ENCODE measurements at places on chromosomes 2 and 18.

GRCh38 chr18:25298853-25299274 is 53.1 kb downstream of the ZNF521 start:
- no peak for DNase-seq

GRCh38 chr2:19031642-19032041 is 326.8 kb downstream of the OSR1 start:
- no peak for DNase-seq

DNA sequence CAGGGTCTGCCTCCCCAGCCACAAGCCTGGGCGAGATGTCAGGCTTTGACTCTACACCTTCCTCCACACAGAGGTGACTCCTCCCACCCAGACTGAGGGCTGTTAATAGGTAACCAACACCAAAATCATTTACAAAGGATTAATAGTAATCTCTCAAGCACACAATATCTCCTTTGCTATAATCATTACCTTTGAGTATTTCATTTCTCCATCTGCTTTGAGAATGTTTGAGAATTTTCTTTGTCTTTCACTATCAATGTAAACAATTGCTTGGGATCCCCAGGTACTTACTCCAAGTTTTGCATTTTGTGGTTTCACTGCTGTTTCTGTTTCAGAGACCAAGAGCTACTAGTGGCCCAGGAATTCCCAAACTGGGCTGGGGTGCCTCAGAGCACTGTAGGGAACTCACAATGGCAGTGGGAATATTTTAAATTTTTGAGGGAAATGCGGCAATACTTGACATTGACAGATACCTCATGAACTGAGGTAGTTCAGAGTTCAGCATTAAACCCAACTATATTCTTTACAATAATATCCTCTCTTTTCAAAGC is 166.4 kb upstream of the MGAT5 start:
- no peak for DNase-seq

- DNase-seq = no peak
Measured at GRCh38 chr18:8609659-8610458, 622 bp downstream of the RAB12 start.

GRCh38 chr2:62554440-62554839 is 48.4 kb upstream of the TMEM17 start:
- DNase-seq = no peak

GRCh38 chr18:21557607-21558253 is 42.8 kb downstream of the ESCO1 start:
- no peak for DNase-seq

DNA sequence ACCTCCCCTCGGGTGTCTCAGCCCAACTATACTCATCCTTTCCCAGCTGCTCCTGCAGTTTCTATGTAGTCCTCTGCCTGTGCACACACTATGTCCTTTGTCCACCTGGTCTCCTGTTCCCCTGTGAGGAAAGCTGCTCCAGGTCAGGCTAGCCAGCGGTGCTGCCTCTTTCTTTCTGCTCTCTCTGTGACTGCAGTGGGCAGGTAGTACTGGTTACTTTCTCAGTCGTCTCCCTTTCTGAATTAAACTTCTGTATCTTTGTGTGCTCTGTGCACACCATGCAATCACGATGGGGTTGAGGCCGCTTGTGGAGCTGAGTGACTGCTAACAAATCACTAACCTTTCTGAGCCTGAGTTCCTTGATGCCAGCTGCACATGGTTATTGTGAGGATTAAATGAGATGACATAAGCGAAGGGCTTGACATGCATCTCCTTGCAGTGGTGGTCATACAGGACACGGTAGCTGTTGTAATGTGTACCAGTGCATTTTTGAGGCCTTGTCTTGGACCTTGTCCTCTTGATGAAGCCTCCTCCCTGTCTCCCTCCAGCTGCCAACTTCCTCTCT is 3.5 kb downstream of the FARP2 start:
- no peak for DNase-seq

- DNase-seq = no peak
Measured at GRCh38 chr2:8300905-8301304, 381.0 kb upstream of the ID2 start.

- no peak for DNase-seq
Measured at GRCh38 chr18:58349650-58350049, 279.2 kb downstream of the ALPK2 start.

DNA sequence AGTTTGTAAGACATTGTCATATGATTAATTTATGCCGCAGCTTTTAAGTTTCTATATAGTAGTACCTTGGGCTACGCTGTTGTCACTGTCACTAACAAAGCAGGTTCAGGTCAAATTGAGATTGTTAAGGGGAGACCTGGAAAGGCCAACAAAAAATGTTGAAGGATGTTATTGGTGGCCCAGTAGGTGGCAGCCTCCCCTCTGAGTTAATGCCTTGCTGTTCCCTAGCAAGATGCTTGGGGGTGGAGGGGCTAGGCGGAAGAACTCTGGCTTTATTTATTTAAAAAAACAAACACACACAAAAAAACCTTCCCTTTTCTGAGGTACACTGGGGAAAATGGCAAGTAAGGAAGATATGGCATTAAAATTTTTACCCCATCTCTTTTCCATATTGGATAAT is 128.3 kb upstream of the ATP5MC3 start:
- DNase-seq = no peak

GRCh38 chr18:76573325-76574025 is 78.4 kb upstream of the ZNF516 start:
- no peak for DNase-seq

- DNase-seq = no peak
Measured at GRCh38 chr2:176781570-176782217, 430.9 kb upstream of the HNRNPA3 start.
